ENCODE measurements at places on chromosomes 11 and 22. TPM values are rescaled to one million over a fixed set of nuclear protein-coding genes. Genes with fewer than 3 reads are reported as not detected.

The GDPD4 gene
- total RNA-seq = not detected

The FADS1 gene
- total RNA-seq = 74.1 TPM

The TYR gene
- total RNA-seq = not detected

The OR5AS1 gene
- not detected for total RNA-seq

The C11orf86 gene
- not detected for total RNA-seq

The APOBEC3C gene
- 23.7 TPM for total RNA-seq

The OR8A1 gene
- total RNA-seq = not detected

The MB gene
- total RNA-seq = 0.37 TPM

The USH1C gene
- total RNA-seq = 32.1 TPM

The C11orf21 gene
- not detected for total RNA-seq

The OR51B4 gene
- total RNA-seq = not detected

The PUS3 gene
- 9.5 TPM for total RNA-seq
